Left lobe of liver (tissue), 2 donors: ENCODE measurements at places on chromosomes 5 and 9. TPM values are rescaled to one million over a fixed set of nuclear protein-coding genes. Genes with fewer than 3 reads are reported as not detected.

GRCh38 chr5:171857489-171857876 lies 71.9 kb downstream of the SMIM23 start:
- no peak for DNase-seq

RXRA gene
- total RNA-seq, result 163 TPM

GRCh38 chr5:32916648-32917047 lies 205.5 kb downstream of the NPR3 start:
- peak; percentile 48 for DNase-seq

GRCh38 chr5:107294211-107294550 lies 376.6 kb downstream of the EFNA5 start:
- no peak for DNase-seq

PCDHGA10 gene
- 2.2 TPM for total RNA-seq

DNA sequence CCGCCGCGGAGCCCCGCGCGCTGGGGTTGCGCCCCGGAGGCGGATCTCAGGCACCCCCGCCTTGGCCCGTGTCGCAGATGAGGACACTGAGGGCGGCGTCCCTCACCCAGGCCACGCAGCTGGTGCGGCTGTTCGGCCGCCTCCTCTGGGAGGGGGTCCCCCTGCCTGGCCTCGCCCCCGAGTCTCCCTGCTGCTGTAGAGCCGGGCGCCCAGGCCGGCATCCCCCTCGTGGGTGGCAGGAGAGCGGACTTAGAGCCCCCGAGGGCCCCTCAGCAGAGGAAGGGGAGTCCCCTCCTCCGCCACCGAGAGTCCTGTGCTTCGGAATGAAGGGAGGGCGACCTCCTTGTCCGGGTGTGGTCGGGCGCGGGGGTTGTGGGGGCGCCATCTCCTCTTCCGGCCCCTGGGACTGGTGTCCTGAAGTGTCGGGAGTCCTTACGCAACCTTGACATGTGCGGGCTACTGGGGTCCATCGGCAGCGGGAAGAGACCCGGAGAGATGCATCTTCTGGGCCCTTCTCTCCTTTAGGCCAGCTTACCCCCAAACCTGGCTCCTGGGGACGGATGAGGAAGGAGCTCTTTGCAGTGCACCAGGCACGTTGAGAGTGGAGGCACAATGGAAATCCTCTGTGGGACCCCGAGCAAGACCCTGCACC lies 11.7 kb upstream of the EXOSC2 start:
- DNase-seq, result peak; percentile 60
